ENCODE measurements at places on chromosomes 3 and 15. TPM values are rescaled to one million over a fixed set of nuclear protein-coding genes. Genes with fewer than 3 reads are reported as not detected.

Gene PLCB2
- total RNA-seq: 0.49 TPM

Gene AP3B2
- 1.6 TPM for total RNA-seq

Gene PLCH1
- total RNA-seq: 0.32 TPM

Gene TMCO5A
- total RNA-seq: not detected

Gene OR5K3
- total RNA-seq: not detected

Gene TFG
- 121 TPM for total RNA-seq

Gene NPAP1
- not detected for total RNA-seq

Gene P2RY13
- total RNA-seq: not detected

Gene SLC2A2
- total RNA-seq: under 0.01 TPM

Gene SEMA5B
- total RNA-seq: not detected

Gene DAZL
- total RNA-seq: under 0.01 TPM

Gene DUOXA2
- not detected for total RNA-seq

Gene LRRC34
- total RNA-seq: 3.4 TPM
